ENCODE measurements at places on chromosomes 4 and X.

DNA sequence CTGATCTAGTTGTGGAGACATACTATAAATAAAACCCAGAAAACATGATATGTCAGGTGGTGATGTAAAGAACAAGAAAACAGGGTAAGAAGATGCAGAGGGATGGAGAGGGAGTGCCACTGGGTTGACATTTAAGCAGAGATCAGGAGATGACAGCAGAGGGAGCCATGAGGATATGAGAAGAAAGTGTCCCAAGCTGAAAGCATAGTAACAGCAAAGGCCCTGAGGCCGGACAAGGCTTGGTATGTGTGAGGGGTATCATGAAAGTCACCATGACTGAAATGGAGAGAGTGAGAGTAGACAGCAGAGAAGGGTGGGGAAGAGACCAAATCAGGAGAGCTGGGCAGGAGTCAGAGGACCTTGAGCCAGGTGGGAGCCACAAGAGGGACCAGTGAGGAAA is 3.4 kb downstream of the GPKOW start:
- DNase-seq: no peak

- DNase-seq: no peak
Measured at GRCh38 chrX:45347877-45348276, 147.2 kb upstream of the DIPK2B start.

DNA sequence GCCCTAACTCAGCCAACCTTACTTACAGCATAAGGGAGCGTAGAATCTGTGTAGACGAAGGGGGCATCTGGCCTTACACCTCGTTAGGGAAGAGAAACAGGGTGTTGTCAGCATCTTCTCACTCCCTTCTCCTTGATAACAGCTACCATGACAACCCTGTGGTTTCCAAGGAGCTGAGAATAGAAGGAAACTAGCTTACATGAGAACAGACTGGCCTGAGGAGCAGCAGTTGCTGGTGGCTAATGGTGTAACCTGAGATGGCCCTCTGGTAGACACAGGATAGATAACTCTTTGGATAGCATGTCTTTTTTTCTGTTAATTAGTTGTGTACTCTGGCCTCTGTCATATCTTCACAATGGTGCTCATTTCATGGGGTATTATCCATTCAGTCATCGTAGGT is 14.6 kb downstream of the PLP1 start:
- no peak for DNase-seq

DNA sequence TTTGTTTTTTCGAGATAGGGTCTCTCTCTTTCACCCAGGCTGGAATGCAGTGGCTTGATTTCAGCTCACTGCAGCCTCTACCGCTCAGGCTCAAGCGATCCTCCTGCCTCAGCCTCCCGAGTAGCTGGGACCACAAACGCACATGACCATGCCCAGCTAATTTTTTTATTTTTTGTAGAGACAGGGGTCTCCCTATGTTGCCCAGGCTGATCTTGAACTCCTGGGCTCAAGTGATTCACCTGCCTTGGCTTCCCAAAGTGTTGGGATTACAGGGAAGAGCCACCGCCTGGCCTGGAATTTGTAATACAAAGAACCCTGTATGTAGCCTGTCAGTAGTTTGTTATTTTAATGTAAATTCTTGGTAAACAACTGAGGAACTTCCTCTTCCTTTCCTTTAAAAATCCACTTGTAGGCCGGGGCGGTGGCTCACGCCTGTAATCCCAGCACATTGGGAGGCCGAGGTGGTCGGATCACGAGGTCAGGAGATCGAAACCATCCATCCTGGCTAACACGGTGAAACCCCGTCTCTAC is 119.5 kb downstream of the PHKA2 start:
- DNase-seq: no peak

- DNase-seq: no peak
Measured at GRCh38 chr4:38173935-38174518, 213.8 kb downstream of the PTTG2 start.

DNA sequence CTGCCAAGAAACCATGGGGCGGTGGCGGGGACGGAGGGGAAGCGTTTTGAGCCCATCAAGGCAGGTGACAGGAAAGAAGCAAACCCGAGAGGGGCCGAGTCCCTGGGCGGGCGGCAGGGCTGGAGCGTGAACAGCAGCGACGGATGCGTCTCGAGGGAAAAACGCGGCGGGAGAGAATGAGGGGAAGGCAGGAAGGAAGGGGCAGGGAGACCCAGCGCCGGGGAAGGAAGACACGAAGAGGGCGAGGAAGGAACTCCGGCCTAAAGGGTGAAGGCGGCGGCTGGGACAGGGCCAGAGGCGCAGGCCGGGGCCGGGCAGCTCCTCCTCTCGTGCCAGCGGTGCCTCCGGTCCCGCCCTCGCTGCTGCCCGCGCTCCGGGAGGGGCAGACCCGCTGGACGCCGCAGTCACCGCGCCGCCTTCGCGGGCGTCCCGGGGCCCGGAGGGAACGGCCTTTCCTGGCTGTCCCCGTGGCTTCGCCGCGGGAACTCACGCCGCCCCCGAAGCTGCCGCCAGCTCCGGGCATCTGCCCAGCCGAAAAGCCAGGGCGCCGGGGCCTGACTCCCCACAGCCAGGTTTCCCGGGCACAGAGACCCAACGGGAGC is 751 bp upstream of the RGS12 start:
- DNase-seq: no peak

DNA sequence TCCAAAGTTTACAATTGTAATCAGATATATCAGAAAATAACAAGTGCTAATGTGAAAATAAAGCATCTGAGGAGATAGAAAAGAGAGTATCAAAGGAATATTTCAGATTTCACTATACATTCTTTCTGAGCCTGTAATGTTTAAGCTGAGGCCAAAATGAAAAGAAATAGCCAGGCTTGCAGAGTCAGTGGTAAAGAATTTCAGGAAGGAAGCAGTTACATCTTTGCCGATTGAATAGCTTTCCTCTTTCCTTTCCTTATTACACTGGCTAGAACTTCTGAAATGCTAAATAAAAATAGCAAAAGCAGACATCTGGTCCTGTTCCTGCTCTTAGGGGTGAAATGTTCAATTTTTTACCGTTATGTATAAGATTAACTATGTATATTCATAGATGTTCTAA is 1441.6 kb upstream of the PCDH7 start:
- DNase-seq: no peak

GRCh38 chr4:77671051-77671450 is 65.4 kb downstream of the CXCL13 start:
- DNase-seq: no peak

DNA sequence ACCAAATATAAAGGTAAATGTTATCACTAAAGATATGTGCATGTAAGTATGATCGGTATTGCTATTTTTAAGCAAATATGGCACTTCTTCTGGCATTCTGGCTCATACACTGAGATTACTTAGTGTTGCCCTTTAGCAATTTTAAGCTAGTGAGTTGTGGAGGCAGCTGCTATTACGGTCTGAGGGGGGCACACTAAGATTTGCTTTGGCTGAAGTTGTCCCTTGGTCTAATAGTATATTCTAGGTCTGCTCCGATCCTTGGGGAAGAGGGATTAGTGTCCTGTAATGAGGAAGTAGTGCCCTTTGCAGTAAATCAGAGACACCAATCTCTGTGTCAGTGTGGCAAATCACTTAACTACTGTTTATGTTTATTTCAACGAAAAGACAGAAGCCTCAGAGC is 196.5 kb upstream of the FTHL17 start:
- DNase-seq: no peak
